Endothelial cell (in vitro differentiated cells): ENCODE measurements at places on chromosomes 11 and 22.

- H3K27me3 ChIP-seq = peaks cover 12% of the 10 kb centered on the region
- H3K4me3 ChIP-seq = peak overlapping the region; percentile 93
- H3K36me3 ChIP-seq = no peaks in the 10 kb centered on the region
Observed at GRCh38 chr22:38704654-38705234, 1.0 kb upstream of the GTPBP1 start.

DNA sequence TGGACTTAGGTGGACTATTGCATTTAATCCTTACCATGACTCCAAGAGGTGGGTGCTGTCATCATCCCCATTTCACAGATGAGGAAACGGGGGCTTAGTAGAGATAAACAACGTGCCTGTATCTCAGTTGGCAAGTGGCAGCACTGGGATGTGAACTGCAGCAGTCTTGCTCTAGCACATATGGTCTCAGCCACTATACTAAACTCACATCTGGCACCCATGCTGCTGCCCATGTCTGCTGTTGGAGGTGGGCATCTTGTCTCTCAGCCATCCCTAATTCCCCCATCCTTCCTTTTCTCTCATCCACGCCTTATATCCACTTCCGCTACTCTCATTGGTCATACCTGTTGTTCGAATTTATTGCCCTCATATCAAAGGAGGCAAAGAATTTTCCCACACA lies 3.8 kb downstream of the PRG3 start:
- H3K27me3 ChIP-seq = peaks cover 13% of the 10 kb centered on the region
- no peak overlapping the region for H3K4me3 ChIP-seq
- no peaks in the 10 kb centered on the region for H3K4me1 ChIP-seq
- no peaks in the 10 kb centered on the region for H3K36me3 ChIP-seq
- H3K27ac ChIP-seq = no peak overlapping the region

DNA sequence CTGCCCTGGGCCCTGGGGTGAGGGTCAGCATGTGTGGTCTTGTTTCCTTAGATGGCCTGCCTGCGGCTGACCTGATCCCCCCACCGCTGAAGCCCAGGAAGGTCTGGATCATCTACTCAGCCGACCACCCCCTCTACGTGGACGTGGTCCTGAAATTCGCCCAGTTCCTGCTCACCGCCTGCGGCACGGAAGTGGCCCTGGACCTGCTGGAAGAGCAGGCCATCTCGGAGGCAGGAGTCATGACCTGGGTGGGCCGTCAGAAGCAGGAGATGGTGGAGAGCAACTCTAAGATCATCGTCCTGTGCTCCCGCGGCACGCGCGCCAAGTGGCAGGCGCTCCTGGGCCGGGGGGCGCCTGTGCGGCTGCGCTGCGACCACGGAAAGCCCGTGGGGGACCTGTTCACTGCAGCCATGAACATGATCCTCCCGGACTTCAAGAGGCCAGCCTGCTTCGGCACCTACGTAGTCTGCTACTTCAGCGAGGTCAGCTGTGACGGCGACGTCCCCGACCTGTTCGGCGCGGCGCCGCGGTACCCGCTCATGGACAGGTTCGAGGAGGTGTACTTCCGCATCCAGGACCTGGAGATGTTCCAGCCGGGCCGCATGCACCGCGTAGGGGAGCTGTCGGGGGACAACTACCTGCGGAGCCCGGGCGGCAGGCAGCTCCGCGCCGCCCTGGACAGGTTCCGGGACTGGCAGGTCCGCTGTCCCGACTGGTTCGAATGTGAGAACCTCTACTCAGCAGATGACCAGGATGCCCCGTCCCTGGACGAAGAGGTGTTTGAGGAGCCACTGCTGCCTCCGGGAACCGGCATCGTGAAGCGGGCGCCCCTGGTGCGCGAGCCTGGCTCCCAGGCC lies 12.7 kb downstream of the TMEM121B start:
- no peak overlapping the region for H3K27ac ChIP-seq
- peaks cover 6% of the 10 kb centered on the region for H3K4me1 ChIP-seq
- no peak for DNase-seq
- H3K4me3 ChIP-seq = no peak overlapping the region

GRCh38 chr11:74687237-74688023 lies 43.8 kb downstream of the CHRDL2 start:
- peaks cover 5% of the 10 kb centered on the region for H3K4me1 ChIP-seq
- no peak overlapping the region for H3K27ac ChIP-seq
- no peak for DNase-seq
- no peak overlapping the region for H3K4me3 ChIP-seq

DNA sequence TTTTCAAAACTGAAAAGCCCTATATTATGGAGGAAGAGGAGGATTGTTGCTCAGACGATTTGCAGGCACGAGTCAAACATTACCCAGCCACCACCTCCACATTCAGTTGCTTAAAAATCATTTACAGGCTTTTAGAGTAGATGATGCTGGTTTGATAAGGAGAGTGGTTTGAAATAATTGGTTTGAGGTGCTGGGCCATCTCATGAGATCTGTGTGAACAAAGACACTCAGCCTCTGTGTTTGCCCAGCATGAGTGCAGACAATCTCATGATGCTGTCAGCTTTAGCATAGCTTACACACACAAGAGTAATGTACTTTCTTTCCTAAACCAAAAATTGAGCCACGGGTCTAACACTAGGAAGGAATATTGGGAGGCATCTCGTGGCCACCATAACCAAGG lies 4.3 kb downstream of the SLC43A3 start:
- H3K36me3 ChIP-seq = peaks cover under 1% of the 10 kb centered on the region
- no peak overlapping the region for H3K4me3 ChIP-seq
- DNase-seq = no peak
- peaks cover 24% of the 10 kb centered on the region for H3K4me1 ChIP-seq

DNA sequence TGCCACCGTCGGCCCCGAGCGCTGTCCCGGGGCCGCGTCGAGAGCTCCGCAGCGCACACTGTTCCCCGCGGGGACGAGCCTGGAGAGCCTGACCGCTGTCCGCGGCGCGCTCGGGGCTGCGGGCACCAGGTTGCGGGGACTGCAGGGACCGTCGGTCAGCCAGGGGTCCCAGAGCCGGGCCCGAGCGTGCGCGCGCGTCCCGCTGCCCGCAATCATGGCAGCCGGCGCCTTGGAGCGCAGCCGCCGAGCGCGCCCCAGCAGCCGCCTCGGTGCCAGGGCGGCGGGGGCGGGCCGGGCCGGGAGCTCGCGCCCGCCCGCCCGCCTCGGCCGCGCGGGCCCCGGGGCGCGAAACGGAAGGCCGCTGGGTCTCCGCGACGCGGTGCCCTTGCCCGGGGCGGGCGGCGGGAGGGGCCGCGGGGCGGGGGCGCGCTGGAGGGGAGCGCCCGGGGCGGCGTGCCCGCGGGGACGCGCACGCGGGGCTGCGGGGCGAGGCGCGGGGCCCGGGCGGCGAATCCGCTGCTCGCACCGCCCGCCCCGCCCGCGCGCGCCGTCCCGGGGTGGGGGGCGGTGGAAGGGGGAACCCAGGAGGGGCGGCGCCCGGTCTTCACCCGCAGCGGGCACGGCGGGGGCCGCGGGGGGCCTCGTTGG lies 79.4 kb upstream of the PPARA start:
- H3K4me1 ChIP-seq = peaks cover 2% of the 10 kb centered on the region
- no peak overlapping the region for H3K4me3 ChIP-seq
- peaks cover 17% of the 10 kb centered on the region for H3K27me3 ChIP-seq
- H3K36me3 ChIP-seq = no peaks in the 10 kb centered on the region
- no peak overlapping the region for H3K27ac ChIP-seq

GRCh38 chr11:60952742-60953170 lies 780 bp upstream of the SLC15A3 start:
- H3K4me1 ChIP-seq = peaks cover 3% of the 10 kb centered on the region
- H3K36me3 ChIP-seq = no peaks in the 10 kb centered on the region
- DNase-seq = no peak
- peaks cover 13% of the 10 kb centered on the region for H3K27me3 ChIP-seq
- no peak overlapping the region for H3K27ac ChIP-seq

DNA sequence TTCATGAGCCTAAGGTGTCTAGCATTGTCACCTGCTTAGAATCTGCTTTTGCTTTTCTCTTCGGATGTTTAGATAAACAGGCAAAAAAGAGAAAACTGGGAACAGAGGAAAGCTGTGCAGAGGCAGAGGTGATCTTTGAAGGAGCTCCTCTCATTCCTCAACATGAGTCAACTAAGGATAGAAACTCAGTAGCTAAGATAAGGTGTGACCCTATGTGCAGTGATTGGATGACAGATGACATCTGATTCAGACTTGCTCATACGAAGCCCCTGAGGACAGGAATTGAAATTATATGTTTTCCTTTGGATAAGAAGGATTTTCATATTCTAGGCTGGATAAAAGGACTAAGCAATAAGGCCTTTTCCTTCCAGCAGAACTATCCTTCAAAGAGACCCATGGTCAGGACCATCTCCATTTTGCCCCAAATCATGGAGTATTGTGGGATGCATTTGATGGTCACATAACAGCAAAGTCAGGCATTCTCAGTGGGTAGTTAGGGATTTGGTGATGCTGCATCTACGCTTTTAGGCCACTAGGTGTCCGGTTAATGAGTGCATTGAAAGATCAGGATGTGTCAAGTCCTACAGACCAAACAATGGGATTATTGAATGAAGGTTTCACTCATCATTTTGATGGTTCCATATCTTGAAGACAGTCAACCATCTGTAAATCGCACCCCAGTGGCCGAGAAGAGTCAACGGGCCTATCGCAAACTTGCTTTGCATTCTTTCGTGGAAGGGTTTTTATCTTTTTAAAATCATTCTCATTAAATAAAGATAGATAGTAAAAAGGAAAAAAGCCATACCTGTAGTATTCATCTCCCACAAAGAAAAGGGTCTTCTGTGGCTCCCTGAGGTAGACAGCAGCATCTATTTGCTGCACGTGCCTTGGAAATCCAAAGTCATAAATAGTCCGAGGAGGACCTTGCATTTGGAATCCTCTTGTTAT lies 32.2 kb downstream of the MMP20 start:
- H3K36me3 ChIP-seq = no peaks in the 10 kb centered on the region
- DNase-seq = no peak
- H3K27me3 ChIP-seq = no peaks in the 10 kb centered on the region
- no peak overlapping the region for H3K27ac ChIP-seq
- no peak overlapping the region for H3K4me3 ChIP-seq

- DNase-seq = no peak
- H3K4me1 ChIP-seq = peaks cover 12% of the 10 kb centered on the region
- H3K4me3 ChIP-seq = no peak overlapping the region
- H3K36me3 ChIP-seq = no peaks in the 10 kb centered on the region
- H3K27me3 ChIP-seq = no peaks in the 10 kb centered on the region
Observed at GRCh38 chr11:92128026-92128425, 96.6 kb upstream of the FAT3 start.
